PC-3 (cell line): ENCODE measurements at places on chromosomes 12 and 14. TPM values are rescaled to one million over a fixed set of nuclear protein-coding genes. Genes with fewer than 3 reads are reported as not detected.

Gene B3GNT4
- total RNA-seq, result 4.0 and 4.8 TPM in 2 replicates

Gene IRAK3
- not detected in 2 replicates for total RNA-seq

Gene CLEC14A
- not detected in 2 replicates for total RNA-seq

Gene ACOT6
- total RNA-seq, result not detected in 2 replicates

Gene DEPDC4
- 0.29 and 2.0 TPM in 2 replicates for total RNA-seq

Gene LTBR
- 160 and 163 TPM in 2 replicates for total RNA-seq

Gene OR4Q2
- total RNA-seq, result not detected in 2 replicates
